ENCODE measurements at places on chromosomes 16 and 17.

DNA sequence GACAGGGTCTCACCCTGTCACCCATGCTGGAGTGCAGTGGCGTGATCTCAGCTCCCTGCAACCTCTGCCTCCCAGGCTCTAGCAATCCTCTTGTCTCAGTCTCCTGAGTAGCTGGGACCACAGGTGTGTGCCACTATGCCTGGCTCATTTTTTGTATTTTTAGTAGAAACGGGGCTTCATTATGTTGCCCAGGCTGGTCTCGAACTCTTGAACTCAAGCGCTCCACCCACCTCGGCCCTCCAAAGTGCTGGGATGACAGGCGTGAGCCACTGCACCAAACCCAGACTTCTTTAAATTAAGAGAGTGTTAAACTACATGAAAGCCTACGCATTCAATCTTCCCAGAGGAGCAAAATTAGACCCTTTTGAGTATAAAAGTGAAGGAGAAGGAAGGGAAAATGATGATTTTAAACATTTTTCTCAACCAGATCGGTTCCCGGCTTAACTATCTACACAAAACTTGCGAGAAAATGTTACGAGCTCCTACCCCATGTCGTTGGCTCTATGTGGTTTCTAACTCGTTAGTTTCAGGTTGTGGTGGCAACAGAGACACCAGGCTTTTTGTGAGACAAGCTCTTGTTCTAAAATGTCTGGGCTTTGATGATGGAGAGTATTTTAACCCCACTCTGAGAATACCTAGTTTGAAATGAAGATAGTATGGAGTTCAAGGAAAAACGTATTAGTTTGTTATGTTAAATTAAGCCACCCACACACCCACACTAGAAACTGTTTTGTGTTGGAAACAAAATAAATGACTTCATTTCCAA lies 26.3 kb downstream of the STAT5B start:
- peak; percentile 86 for DNase-seq

DNA sequence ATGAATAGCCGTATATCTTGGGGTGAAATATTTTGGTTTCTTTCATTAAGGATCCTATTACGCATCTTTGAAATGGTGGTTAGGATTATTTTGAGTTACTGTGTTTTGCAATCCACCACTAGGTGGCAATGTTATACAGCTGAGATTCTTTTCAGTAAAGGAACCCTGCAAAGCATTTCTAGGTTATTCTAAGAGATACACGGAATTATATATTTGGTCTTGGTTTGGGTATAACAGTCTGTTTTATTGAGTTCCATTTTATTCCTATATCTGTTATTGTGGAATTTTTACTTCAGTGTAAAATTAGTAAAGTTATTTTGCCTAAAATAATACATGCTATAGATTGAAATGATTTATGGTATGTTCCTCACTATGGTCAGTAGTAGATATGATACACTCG lies 62.9 kb upstream of the CPHXL start:
- peak; percentile 56 for DNase-seq

DNA sequence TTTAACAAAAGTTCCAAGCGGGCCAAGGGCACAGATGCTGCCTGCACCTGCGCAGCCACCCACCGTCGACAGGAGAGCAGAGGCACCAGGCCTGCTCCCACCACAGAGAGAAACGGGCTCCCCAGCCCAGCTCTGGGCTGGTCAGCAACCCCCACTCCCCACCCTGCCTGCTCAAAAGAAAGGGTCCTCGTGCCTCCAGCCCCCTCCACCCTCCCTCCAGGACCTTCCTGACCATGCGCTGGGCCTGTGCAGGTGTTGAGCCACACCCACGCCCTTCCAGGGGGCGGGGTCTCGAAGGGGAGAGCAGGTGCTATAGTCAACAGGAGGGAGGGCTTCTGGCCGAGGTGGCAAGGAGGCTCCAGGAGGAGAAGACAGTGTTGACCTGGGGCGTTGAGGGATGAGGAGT lies 25.3 kb downstream of the ZNF778 start:
- DNase-seq = no peak

DNA sequence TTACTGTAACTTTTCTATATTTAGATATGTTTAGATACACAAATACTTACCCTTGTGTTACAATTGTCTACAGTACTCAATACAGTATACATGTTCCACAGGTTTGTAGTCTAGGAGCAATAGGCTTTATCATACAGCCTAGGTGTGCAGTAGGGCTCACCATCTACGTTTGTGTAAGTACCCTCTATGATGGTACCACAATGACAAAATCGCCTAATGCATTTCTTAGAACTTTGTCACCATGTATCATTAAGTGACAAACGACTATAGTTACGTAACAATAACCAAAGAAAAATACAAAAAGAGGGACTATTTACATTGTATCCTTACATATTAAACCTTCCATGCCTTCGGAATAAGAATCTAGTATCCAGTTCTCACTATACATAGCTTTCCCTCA lies 8.0 kb downstream of the STAT5B start:
- no peak for DNase-seq

DNA sequence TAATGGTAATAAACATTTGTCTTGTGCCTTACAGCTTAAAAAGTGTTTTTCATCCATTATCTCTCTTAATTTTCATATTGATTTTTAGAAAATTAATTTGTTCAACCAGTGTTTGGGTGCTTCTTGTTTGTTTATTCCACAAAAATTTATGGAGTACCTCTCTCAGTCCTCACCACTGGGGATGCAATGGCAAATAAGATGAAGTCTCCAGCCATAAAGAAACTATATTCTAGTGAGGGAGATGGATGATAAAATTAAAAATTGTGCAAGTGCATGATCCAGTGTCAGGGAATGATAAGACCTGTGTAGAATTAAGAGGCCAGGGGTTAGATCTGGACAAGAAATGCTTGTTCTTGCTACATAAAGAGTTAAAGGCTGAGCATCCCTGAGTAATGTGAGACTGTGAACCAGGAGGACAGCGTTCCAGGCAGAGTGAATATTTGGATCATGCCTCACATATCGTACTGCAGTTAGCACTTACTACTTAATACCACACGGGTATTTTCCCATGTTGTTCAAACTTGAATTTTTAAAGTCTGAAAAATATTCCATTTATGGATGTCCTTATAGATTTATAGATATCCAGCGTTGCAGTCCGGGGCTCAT lies 535.7 kb upstream of the HSBP1 start:
- DNase-seq = no peak

- DNase-seq = no peak
These were observed 226.9 kb upstream of the CIBAR2 start for GRCh38 chr16:85338989-85339685.

- peak; percentile 42 for DNase-seq
These were observed 5.6 kb downstream of the ALOX12 start for GRCh38 chr17:7001318-7001961.

GRCh38 chr17:68705714-68706076 lies 104.5 kb upstream of the FAM20A start:
- no peak for DNase-seq

GRCh38 chr16:67893743-67894399 lies 817 bp downstream of the PSKH1 start:
- peak; percentile 14 for DNase-seq

- no peak for DNase-seq
These were observed 22.5 kb upstream of the CCDC182 start for GRCh38 chr17:57767561-57767960.

DNA sequence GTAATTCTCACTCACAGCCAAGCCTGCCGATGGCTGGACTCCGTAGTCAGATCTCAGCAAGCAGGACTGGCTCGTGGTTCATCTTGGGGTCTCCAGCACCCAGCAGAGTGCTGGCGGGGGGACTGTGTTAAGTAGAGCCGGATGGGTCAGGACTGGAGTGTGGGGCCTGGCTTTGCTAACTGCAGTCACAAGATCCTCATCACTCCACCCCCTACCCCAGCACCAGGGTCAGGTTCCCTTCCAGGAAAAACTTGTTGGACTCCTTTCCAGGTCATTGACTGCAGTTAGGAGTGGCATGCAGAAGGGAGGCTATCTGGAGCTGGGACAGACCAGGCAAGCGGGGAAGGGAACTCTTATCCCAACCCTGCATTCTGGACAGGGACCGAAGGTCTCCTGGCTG lies 6.0 kb downstream of the CIITA start:
- no peak for DNase-seq

DNA sequence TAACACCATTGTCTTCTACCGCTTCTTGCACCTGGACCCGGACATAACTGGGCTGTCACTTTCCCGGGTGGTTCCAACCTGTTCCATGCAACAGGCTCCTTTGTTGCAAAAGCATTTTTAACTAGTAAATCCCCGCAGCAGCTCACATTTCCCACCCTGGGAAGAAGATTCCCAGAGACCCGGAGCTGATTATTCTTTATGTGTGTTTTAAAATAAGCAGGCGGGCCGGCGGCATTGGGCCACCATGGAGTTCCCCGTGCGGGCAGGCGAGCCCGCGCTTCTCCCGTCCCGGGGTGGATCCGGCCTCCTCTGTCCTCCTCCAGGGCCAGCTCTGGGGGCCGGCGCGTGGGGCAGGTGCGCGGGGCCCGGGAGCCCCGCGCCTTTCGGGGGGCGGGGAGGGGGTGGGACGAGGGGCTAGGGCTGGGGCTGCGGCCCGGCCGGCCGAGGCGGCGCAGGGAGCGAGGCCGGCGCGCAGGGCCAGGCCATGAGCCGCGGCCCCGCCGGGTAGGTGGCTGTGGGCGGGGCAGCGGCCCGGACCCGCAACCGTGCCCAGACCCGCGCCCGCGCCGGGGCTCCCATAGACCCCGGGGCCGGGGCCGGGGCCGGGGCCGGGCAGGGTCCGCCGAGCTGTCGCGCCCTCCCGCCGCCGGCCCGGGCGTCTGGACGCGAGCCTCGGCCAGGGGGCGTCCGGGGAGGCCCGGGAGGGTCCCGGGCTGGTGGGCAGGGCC lies 1.7 kb downstream of the CRAMP1 start:
- DNase-seq = peak; percentile 8

- DNase-seq = no peak
These were observed 4.3 kb upstream of the NUPR1 start for GRCh38 chr16:28543072-28543471.

DNA sequence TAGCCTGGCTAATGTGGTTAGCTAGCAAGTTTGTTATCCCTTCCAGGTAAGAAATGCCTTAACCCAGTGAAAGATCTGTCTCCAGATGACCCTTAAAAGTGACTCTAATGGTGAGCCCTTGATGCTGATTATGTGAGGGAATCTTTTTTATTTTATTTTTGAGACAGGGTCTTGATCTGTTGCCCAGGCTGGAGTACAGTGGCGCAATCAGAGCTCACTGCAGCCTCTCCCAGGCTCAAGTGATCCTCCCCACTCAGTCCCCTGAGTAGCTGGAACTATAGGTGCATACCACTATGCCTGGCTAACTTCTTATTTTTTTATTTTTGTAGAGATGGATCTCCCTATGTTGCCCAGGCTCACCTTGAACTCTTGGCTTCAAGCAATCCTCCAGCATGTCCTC lies 10.8 kb upstream of the HP start:
- DNase-seq = no peak
